ENCODE measurements at places on chromosomes 7 and 10.

GRCh38 chr7:30525429-30525828 lies 20.8 kb upstream of the GGCT start:
- DNase-seq: no peak

- no peak for DNase-seq
Observed at GRCh38 chr10:45354261-45354660, 19.8 kb upstream of the ALOX5 start.

DNA sequence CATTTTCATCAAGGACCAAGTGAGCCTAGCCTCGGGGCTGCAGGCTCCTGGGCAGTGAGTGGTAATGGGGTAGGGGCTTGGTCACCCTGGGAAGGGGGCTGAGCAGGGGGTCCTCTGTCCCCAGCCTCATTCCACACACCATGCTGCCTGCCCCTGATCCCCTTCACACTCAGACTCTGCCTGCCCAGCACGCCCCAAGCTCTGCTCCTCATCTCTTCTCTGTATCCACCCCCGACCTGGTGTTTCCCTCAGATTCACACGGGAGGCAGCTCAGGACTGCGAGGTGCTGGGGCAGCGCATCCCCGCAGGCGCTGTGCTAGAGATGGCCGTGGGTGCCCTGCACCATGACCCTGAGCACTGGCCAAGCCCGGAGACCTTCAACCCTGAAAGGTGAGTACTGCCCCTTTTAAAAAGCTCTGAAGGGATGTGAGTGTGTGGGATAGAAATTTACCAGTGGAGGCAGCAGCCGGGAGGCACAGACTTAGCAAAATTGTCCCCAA lies 47.2 kb downstream of the PARP12 start:
- DNase-seq: no peak

GRCh38 chr7:96734343-96734742 lies 24.7 kb upstream of the SEM1 start:
- DNase-seq: no peak

DNA sequence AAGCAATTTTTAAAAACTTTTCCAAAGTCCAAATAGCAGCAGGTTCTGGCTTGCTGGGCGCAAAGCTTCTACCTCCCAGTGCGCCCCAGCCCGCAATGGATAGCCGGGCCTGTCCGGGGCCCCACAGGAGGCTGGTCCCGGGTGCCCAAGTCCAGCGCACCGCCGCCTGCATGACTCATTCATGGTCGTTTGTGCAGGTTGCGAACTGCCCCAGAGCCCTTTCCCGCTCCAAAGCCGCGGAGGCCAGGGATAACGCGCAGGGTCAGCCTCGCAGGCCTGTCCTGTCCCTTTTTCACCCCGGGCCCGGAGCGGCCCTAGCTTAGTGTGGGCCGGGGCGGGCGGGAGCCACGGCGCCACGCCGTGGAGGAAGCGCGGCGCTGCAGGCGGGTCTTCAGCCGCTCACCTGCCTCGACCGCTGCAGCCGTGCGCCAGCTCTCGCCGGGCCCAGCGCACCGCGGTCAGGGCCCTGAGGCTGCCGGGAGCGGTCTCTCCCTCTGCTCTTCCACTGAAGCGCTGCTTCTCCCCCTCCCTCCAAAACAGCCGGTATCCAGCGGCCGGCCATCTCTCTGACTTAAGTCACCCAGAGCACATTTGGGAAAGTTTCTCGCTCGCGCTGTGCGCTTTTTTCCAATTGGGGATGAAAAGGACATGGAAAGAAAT lies 1.7 kb upstream of the EGR2 start:
- DNase-seq: peak; percentile 23

DNA sequence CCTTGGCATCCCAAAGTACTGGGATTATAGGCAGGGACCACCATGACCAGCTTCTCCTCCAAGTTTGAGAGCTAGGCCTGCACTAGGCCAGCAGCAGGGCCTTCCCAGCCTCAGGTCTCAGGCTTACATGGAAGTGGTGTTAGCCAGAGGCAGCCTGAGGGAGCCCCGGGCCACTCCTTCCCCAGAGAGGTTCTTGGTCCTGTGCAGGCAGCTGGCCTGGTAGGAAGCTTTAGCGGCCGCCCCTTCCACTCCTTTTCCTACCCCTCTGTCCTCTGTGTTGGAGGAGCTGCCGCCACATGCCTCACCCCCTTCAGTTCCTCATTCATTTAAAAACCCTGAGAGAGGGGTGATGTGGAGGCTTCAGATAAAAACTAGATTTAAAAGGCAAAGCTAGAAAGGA lies 40.3 kb downstream of the TSPAN15 start:
- no peak for DNase-seq

- DNase-seq: no peak
Observed at GRCh38 chr7:151114151-151115090, 28.1 kb downstream of the AGAP3 start.

DNA sequence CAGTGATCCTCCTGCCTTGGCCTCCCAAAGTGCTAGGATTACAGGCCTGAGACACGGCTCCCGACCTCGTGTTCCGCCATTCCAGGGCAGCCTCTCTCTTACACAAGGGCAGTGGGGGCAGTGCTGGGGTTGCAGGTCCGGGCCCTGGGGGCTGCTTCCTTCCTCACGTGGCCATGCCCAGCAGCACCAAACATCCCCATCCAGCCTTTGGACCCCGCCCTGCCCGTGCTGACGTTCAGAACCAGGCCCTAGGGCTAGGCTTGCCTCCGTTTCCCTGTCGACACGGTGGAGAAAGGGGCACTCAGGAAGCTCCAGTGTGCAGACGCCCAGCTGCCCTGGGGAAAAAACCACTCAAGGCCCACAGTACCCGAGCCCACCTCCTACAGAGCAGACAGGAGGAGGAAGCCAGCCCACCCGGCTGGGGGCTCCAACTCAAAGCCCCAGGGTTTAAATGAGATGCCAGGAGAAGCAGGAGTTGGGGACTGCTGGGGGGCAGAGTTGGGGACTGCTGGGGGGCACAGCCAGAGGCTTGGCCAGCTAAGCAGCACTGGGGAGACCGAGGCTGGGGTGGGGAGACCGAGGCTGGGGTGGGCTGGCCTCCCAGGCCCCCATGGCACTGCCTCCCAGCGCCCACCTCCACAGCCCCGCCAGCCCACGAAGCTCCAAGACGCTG lies 35.9 kb downstream of the ADAP1 start:
- no peak for DNase-seq

DNA sequence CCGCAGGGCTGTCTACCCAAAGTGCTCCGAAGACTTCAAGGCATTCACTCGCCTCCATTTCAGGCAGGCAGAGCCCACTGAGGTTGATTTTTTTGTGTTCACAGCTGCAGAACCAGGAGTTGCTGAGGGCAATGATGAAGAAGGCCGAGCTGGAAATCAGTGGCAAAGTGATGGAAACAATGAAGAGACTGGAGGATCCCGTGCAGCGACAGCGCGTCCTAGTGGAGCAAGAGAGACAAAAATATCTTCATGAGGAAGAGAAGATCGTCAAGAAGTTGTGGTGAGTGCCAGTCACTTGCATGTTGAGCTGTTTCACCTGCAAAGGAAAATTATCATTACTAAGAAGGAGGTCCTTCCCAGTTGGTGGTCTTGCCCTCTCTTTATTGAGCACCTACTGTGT lies 210.5 kb downstream of the ARHGAP21 start:
- no peak for DNase-seq

GRCh38 chr10:88848499-88848898 lies 3.1 kb downstream of the ANKRD22 start:
- no peak for DNase-seq

DNA sequence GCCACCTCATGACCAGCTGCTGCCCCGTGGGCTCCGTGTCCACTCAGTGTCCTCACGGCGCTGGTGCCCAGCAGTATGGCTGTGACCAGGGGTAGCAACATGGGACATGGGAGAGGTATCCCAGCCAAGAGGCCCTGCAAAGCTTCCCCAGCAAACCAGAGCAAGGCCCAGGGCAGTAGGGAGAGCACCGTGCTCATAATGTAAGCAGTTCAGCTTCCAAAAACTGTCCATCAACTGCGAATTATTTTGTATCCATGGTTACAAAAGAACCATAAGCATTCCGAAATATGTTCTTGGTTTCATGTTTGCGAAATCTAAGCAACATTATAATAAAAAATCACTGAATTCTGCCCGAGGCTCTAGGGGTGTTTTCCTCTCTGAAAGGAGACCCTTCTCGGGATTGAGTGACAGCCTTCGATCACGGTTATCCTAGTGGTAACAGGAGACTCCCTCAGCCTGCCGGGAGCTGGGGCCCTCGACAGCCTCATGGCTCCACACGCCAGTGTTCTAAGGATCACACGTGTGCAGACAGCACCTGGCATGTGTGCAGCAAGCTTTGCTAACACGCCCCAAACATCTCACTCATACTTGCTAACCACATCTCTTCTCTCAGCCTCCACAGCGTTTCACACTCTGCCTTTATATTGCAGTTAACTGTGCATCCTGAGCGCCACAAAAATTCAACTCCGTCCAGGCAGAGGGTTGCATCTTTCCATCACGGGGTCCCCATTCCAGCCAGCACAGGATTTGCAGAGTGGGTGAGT lies 117.6 kb downstream of the DIP2C start:
- DNase-seq: no peak

- DNase-seq: no peak
Observed at GRCh38 chr7:140029072-140029471, 33.7 kb downstream of the PARP12 start.

GRCh38 chr10:50416881-50417280 lies 165.6 kb upstream of the ASAH2 start:
- no peak for DNase-seq

GRCh38 chr7:875476-876076 lies 778 bp upstream of the GET4 start:
- no peak for DNase-seq

- no peak for DNase-seq
Observed at GRCh38 chr7:151541709-151542499, 22.2 kb upstream of the RHEB start.

Data from cortex of kidney (tissue), 1 donor.